Stimulated activated CD4-positive, alpha-beta T cell treated with anti-CD3 and anti-CD28 coated beads, Interleukin-1b, Interleukin-23, amount 100 ng/mL, for 24 hours (primary cell): ENCODE measurements at places on chromosomes 7 and 10.

DNA sequence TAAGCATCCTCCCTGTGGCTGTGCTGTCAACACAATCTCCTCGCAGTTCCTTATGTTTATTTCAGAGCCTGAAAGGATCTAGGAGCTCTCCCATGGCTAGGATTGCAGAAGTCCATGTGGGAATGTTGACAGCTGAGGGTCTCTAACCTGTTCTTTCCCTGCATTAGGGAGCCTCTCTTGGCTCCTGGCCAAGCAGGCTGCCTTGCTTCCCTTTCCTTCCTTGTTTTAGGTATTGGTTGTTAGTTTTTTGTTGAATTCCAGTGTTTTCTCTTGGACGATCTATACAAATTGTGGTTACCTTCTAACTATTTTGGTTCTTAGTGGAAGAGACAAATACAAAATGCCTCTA lies 171.8 kb downstream of the MLLT10 start:
- DNase-seq: no peak

GRCh38 chr7:155357573-155358041 lies 59.9 kb downstream of the INSIG1 start:
- DNase-seq: no peak

GRCh38 chr7:57220746-57221145 lies 88.5 kb upstream of the ZNF479 start:
- no peak for DNase-seq

DNA sequence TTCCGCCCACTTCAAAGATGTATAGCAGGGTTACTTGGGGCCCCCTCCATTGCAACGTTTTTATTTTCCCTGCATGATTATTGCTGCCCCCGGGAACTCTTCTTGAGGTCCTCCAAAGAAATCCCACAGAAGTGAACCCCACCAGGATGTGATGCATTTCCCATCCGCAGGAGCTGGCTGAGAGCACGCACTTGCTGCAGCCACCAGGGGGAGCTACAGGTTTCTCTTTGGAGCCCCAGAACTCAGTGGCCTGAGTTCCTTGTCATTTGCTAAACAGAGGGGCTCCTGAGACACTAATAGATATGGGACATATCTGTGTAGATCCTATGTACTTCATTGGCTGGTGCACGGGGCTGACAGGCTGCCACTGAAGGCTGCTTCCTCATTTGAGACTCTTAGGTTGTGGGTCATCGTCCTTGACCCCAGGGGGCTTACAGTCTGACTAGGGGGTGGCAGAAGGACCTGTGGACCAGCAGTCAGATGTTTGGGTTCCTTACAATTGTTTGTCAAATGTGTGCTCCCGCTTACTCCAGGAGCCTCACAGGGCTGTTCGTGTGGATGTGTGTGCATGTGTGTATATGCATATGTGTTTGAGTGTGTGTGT lies 52.3 kb upstream of the ENO4 start:
- peak; percentile 64 for DNase-seq

- DNase-seq: no peak
These were observed 6.6 kb downstream of the RASGEF1A start for GRCh38 chr10:43260117-43260761.

- DNase-seq: no peak
These were observed 2.5 kb upstream of the BRI3 start for GRCh38 chr7:98278936-98279335.
